ENCODE measurements at places on chromosomes 13 and 19.

- no peak for DNase-seq
Measured at GRCh38 chr13:76796851-76797250, 89.4 kb downstream of the KCTD12 start.

- no peak for DNase-seq
Measured at GRCh38 chr13:37615276-37615675, 16.7 kb upstream of the POSTN start.

- DNase-seq = no peak
Measured at GRCh38 chr19:38496603-38497487, 63.4 kb downstream of the RYR1 start.

GRCh38 chr13:18943721-18944391, 237.8 kb downstream of the TUBA3C start:
- no peak for DNase-seq

DNA sequence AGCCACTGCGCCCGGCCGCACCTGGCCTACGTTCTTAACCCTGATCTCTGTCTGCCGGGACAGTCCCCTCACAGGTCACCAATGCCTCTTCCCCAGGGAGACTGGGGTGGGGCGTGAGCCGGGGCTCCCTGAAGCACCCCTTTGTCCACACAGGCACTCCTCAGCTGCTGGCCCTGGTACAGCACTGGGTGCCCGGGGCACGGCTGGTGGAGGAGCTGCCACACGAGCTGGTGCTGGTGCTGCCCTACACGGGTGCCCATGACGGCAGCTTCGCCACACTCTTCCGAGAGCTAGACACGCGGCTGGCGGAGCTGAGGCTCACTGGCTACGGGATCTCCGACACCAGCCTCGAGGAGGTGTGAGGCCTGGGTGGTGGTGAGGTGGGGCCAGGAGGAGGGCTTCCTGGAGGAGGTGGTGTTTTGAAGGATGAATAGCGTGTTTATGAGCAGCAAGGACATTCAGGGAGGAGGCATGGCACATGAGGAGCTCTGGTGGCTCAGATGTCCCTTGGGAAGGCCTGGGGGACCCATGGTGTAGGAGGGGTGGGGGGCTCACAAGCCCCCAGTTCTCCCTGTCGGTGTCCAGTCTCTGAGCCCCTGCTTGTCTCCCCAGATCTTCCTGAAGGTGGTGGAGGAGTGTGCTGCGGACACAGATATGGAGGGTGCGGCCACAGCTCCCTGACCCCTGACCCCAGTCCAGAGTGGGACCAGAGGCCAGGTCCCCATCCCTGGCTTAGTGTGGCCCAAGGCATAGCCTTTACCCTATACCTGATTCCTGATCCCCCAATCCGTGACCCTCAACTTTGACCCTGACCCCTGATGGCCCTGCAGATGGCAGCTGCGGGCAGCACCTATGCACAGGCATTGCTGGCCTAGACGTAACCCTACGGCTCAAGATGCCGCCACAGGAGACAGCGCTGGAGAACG, 13.5 kb upstream of the ARHGAP45 start:
- no peak for DNase-seq

GRCh38 chr19:56092685-56093631, 28.1 kb downstream of the ZNF787 start:
- no peak for DNase-seq

DNA sequence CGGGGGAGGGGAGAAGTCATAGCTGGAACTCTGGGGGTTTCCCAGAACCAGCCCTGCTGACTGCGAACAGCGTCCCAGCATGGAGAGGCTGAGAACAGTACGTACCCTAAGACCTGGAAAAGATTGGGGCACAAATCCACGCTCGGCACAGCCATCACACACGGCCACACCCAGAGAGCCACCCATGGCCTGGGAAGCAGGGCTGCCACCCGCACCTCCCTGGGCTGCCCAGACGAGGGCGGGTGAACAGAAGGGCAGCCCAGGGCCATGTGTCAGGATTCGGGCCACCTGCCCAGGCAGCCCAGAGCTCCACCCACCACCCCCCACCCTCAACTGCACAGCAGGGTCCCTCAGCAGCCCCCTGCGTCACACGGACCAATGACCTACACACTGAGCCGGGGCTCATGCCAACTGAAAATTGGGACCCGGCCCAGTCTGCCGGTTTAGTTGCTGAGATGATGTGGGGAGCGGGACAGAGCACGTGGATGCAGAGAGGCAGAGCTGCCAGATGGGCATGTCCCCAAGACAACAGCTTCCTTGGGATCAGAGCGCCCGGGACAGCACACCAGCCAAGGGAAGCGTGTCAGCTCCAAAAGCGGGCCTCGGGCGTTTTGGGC, 8.5 kb downstream of the UBXN6 start:
- DNase-seq = no peak

DNA sequence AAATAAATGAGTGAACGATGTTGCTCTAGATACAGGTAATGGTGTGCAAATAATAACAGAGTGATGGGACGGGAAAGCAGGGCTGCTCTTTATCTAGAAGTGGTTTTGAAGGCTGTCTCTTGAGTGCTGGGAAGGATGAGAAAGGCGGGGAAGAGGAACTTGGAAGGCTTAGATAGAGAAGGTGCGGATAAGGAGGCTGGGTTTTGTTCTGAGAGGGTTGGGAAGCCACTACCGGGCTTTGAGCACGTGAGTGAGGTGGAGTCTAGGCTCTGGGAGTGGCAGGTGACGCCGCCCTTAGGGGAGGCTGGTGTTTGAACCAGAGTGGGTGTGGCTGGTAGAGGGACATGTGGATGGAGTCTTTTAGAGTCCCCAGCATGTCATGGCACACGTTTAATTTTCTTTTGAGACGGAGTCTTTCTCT, 811 bp downstream of the ARMC6 start:
- peak; percentile 74 for DNase-seq

GRCh38 chr19:27805848-27806247, 1407.1 kb downstream of the UQCRFS1 start:
- DNase-seq = no peak

GRCh38 chr19:33248553-33248953, 22.9 kb upstream of the SLC7A10 start:
- peak; percentile 70 for DNase-seq

GRCh38 chr13:27168906-27169657, 2.5 kb downstream of the USP12 start:
- DNase-seq = no peak

GRCh38 chr19:17832443-17833208, 11.3 kb upstream of the INSL3 start:
- no peak for DNase-seq

DNA sequence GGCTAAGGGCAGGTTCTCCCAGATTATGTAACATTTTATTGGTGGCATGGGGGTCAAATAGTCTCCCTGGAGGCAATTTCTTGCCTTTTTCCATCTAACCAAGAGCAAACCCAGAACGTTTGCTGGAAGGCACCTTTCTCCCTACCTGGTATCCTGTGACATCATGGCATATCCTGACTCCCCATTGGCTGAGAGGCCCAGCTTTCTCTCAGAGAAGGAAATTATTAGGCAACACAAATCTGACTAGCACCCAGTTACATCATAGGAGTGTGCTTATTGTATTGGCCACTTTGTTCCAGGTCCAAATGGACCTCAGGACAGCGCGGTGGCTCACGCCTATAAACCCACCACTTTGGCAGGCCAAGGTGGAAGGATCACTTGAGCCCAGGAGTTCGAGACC, 13.0 kb downstream of the NTN5 start:
- DNase-seq = no peak

DNA sequence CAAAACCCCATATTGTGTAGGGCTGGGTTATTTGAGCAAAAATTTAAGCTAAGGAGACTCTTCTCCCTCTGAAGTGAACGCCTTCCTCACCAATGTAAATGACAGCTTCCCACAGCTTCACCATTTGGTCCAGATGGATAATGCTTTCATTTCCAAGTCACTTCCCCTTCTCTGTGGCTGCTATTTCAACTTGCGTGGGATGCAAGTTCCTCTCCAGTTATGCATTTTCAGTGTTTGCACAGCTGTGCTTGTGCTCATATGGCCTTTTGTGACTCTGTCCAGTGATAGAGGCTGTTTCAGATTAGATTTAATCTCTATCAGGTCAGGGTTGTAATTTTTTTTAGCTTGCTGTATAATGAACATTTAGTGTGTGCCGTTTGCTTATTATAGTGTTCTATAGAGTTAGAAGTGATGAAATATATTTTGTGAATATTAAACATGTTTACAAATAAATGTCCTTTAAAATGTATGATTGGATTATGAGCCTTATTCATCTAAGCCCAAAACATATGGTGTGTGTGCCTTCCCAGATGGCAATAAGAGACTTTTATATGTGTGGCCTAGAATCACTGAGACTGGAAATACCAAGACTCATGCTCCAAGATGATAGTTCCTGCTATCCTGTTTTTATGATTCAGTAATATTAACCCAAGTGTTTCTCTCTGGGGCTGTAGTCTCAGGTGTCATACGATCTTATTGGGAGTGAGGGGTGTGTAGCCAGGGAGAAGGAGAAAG, 86.6 kb downstream of the TNFRSF19 start:
- no peak for DNase-seq

DNA sequence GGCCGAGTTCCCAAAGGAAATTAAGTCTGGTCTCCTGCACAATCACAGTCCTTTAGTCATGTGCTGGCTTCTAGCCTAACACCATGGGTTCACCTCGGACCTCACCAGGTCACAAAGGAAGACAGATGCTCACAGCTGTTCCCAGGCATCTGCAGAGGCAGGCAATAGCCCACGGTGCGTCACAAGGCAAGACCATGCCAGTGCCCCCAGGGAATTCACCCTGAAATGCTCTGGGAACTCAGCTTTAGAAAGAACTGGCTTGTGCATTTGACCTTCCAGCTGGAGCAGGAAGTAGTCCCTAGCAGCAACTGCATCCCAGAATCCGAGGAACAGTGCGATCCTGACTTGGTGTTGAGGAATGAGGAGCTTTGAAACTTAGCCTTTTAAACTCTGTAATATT, 96.8 kb upstream of the WASF3 start:
- no peak for DNase-seq

- DNase-seq = no peak
Measured at GRCh38 chr19:55544776-55545439, 435 bp downstream of the SBK3 start.

GRCh38 chr19:5983367-5983955, 5.5 kb upstream of the RANBP3 start:
- no peak for DNase-seq

GRCh38 chr13:84393981-84394625, 511.8 kb upstream of the SLITRK1 start:
- no peak for DNase-seq

DNA sequence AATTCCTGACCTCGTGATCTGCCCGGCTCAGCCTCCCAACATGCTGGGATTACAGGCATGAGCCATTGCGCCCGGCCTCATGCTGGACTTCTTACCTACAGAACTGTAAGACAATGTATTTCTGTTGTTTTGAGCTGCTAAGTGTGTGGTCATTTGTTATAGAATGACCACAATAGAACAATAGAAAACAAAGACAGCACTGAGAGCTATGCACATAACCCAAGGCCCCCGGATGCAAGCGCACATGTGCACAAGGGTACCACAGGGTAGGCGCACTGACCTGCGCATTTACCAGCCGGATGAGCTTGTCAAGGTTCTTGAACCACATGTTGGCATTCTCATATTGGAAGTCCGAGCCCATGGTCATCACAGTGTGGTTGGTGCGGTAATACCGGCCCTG, 5.6 kb downstream of the MAN2B1 start:
- DNase-seq = no peak

DNA sequence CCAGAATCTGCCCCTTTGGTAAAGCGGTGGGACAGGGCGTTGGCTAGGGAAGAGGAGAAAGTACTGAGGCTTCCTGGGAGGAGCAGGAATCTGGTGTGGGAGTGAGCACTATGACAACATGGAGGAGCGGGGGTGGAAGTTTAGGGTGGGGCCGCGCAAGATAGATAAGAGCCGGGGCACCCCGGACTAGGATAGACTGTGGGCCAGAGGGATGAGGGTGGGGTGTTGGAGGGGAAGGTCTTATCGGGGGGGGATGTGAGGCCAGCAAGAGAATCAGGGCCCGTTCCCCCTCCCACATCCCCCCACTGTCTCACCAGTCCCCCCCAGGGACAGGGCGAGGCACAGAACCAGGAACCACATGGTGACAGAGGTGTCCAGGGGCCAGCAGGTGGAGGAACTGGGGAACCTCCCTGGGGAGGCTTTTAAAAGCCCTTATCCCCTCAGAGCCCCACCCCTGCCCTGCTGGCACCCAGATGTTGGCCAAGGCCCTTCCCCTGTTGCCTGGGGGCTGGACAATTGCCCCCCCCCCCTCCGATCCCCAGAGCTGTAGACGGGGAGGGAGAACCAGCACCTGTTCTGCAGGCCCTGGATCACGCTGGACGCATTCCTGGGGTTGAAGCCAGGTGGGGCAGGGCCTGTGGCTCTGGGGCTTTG, at the start of gene KLK1:
Gene KLK1, minus strand, starts transcription at position 399 of the 654 bp plus-strand sequence. Its CDS starts 39 bp downstream, at position 360.
- no peak for DNase-seq
